Activated CD4-positive, alpha-beta T cell treated with anti-CD3 and anti-CD28 coated beads for 24 hours (primary cell): ENCODE measurements at places on chromosomes 6 and 20.

GRCh38 chr6:157219201-157220200 is 103.8 kb downstream of the TMEM242 start:
- no peak for DNase-seq

DNA sequence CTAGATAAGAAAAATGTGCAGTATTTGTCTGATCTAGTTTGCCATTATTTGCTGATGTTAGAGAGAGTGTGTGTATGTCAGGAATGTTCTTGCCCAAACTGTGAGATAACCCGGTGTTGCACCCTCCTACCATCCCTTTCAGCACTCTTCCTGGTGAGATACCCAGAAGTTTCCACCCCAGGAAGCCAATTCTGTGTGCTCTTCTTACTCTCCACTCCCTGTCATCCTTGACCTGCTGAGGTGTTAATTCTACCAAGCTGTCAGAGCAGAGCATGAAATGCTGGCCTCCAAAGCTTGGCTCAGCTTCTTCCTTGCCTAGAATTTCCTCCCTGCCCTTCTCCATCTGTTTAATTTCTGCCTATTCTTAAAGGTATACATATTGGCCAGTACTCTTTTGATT is 237.3 kb upstream of the CNR1 start:
- DNase-seq: no peak

GRCh38 chr6:40587240-40588069 is at the start of gene LRFN2:
Gene LRFN2 (minus strand): TSS chr6:40587364.
- peak; percentile 59 for DNase-seq

- no peak for DNase-seq
Measured at GRCh38 chr6:121430514-121431460, 4.7 kb upstream of the GJA1 start.

DNA sequence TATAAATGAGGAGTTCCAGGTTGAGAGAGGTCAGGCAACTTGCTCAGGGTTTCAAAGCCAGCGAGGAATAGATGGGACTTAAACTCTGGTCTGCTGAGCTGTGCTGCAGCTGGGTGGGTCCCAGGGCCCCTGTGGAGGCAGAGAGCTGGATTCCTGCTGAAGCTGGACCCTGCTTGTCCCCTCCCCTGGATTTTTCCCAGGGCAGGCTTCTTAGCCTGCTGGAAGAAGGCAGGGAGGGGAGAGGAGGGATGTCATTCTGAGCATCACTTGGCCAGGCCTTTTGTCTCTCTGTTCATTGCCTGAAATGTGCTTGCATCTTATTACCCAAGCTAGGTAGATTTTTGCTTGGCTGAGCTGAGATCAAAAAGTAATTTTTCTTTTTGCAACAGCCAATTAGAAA is 133.7 kb downstream of the DHX35 start:
- DNase-seq: no peak

DNA sequence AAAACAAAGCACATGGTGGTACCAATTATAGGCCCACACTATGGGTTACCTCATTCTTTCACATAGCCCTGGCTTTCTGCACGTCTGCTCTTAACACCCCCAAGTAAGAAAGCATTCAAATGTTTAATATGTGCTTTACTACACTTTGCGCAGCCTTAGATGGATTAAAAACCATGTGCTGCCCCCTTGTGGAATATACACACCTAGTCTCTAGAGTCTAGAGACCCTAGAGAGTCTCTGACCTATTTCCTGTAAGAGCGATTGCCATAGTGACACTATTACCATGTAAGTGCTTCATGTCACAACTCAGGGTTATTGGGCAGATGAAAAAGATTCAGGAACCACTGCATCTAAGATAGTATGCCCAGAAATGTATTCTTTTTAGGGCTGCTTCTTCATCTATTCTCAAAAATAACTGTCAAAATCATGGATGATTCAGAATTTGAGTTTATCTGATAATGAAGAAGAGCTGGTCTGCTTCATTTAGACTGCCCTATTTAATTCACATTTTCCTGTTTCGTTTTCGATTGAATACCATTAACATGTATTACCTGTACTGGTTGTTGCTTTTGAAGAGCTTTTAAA is 186.3 kb downstream of the ADGB start:
- no peak for DNase-seq

DNA sequence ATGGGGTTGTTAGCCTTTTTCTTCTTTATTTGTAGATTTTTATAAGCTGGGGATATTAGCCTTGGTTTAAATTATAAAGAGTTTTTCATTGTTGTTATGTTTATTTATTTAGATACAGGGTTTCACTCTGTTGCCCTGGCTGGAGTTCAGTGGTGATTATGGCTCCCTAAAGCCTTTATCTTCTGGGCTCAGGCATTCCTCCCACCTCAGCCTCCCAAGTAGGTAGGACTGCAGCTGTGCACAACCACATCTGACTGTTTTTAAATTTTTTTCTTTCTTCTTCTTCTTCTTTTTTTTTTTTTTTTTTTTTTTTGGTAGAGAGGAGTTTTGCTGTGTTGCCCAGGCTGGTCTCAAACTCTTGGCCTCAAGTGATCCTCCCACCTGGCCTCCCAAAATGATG is 80.9 kb downstream of the UBE3D start:
- no peak for DNase-seq

GRCh38 chr6:137086031-137086430 is 41.3 kb upstream of the IL20RA start:
- no peak for DNase-seq

DNA sequence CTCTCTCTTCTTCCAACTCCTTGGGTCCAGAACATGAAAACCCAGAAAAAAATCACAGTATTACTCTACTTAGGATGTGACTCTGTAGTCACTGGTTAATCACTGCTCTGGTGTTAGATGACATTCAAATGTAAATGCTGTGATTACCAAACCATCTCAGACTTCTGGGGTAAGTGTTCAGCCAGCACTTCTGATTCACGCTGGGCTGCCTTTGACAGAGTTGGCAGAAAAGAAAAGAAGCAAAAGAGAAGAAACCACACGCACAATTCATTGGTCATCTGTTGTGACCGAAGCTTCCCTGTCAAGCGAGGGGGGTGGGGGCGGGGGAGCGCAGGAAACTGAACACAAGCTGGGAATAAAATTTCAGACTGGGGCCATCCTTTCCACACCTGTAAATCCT is 82.7 kb downstream of the PSMG4 start:
- DNase-seq: no peak

GRCh38 chr6:32096394-32097258 is 12.5 kb downstream of the TNXB start:
- DNase-seq: no peak

GRCh38 chr20:42634156-42634555 is 555.5 kb downstream of the PTPRT start:
- no peak for DNase-seq

DNA sequence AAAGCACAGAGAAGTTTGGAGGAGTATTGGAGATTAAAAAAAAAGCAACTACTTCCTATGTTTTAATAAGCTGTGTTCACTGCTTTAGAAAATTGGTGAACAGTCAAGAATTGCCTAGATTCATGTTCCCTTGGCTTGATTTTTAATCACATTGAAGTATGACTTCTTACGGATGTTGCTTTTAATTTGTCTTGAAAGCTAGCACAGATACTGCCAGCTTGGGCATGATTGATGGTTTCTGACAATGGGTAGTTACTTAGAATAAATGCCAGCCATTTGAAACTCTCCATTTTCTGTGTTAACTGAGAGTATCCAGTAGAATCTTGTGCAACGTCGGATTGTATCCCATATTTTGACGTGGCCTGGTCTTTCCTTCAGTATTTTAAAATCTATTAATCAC is 178.0 kb downstream of the DTNBP1 start:
- DNase-seq: no peak

DNA sequence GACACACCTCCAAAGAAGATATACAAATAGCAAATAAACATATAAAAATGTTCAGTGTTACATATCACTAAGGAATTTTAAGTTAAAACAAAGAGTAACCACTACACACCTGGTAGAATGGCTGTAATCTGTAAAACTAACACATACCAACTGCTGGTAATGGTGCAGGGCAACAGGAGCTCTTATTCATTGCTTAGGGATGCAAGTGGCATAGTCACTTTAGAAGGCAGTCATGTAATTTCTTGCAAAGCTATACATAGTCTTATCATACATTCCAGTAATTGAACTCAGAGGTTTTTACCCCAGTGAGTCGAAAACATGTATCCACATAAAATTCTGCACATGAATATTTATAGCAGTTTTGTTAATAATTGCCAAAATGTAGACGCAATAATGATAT is 906.8 kb upstream of the CITED2 start:
- DNase-seq: no peak

DNA sequence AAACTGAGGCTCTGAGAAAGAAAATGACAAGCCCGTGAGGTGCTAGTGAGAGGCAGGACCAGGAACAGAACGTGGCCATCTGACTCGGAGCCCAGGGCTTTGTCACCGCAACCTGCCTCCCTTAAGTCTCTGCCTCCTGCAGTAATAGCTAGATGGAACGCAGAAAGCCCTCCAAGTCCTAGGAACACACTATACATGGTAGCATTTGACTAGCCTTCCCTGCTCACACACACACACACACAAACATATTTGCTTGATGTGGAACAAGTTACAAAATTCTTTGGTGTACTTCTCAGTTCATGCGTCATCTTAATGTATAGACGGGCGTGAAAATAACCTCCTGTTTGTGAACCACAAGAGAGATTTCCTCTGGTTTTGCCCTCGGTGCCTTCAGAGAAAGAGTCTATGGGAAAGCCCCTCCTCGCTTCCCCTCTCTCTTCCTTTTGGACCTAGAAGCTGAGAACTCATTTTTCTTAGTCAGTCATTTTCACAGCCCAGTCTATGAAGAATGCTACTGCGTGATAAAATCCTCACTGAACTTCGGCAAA is 38.8 kb downstream of the C6orf52 start:
- DNase-seq: no peak

- no peak for DNase-seq
Measured at GRCh38 chr20:60213126-60213893, 255.1 kb downstream of the CDH26 start.

GRCh38 chr20:50571466-50571865 is 61.3 kb downstream of the PTPN1 start:
- DNase-seq: no peak

GRCh38 chr20:60999250-60999649 is 252.8 kb upstream of the CDH4 start:
- DNase-seq: no peak

DNA sequence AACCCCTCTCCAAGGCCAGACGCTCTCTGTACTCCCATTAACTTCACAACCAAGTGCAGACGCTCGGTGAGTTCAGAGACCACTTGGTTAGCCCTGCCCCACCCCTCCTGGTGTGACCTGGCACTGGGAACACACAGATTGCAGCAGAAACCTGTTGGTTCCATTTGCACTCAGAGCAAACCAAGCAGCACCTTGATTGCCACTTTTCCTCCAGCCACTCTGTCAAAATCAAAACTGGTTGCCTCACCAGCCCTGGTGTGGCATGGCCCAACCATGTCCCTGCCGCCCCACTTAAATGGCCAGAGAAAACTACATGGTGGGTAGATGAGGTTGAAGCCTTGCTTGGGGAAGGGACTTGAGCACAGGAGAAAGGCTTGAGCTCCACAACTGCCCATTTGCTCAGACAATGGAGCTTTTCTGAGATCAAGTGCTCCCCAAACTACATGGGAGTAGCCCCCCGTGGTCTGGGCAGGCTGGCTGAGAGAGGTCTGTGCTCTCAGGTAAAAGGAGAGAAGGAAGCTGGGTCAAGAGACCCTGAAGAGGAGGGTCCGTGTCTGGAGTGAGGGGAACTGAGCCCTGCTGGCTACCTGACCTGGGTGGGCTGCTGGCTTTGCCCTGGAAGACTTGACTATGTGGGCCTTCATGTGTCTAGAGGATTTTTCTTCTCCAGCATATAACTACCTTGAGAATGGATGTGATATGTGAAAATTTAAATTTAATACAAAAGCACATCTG is 43.4 kb downstream of the PLCG1 start:
- DNase-seq: no peak

- no peak for DNase-seq
Measured at GRCh38 chr6:150813993-150814359, 51.5 kb upstream of the MTHFD1L start.

DNA sequence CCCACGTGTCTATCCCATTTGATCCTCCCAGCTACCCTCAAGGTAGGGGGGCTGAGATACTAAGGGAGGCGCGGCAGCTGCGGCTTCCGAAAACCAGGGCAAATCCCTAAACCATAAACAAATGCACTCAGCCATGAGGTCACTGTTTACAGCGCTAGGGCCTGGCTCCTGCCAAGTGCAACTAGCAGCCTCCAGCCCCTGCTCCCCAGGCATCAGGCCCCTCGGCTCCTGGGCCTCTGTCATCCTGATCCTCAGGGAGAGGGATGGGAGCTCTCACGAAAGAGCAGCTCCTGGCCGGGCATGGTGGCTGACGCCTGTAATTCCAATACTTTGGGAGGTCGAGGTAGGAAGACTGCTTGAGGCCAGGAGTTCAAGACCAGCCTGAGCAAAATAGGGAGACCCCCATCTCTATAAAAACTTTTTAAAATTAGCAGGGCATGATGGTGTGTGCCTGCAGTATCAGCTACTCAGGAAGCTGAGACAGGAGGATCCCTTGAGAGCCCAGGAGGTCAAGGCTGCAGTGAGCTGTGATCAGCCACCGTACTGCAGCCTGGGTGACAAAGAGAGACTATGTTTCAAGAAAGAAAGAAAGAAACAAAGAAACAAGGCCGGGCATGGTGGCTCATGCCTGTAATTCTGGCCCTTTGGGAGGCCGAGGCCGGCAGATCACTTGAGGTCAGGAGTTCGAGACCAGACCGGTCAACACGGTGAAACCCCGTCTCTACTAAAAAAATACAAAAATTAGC is 42.5 kb upstream of the TLDC2 start:
- no peak for DNase-seq

GRCh38 chr20:62907384-62908317 is 18.7 kb downstream of the DIDO1 start:
- DNase-seq: no peak

DNA sequence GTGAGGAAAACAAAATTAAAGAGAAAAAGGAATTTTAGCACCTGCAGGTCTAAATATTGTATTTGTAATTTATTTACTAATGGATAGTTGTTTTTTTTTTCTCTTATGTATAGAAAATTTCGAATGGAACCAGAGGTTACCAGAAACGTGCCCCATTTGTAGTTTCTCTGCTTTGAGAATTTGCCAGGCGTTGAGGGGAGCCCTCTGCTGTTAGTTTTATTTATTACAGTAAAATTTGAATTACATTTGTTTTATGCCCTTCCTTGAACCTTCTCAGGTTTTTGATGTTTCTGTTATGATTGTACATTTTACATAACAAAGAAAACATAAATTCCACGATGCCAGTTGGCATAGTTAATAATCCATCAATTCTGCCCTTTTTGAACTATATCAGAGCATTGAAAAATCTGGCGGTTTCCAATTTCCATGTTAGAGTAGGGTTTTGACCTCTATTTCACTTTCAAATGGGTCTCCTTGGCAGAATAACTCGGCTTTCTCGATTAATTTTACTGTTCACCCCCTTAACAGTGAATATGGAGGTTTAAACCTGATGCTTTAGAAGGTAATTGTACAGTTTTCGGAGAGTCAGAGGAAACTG is 35.1 kb upstream of the RFPL4B start:
- no peak for DNase-seq

DNA sequence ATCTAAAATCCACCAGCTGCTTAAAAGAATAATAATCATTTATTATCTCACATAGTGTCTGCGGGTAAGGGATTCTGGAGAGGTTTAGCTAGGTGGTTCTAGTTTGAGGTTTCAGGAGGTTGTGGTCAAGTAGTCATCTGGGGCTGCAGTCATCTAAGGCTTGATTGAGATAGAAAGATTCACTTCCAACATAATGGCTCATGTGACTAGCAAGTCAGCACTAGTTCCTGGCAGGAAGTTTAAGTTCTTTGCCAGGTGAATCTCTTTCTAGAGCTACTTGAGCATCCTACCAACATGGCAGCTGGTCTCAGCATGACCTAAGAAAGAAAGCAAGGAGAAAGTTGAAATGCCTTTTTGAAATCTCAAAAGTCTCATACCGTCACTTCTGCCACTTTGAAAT is 128.8 kb downstream of the EDN1 start:
- no peak for DNase-seq
